BJ (cell line): ENCODE measurements at places on chromosomes 12 and 14. TPM values are rescaled to one million over a fixed set of nuclear protein-coding genes. Genes with fewer than 3 reads are reported as not detected.

DNA sequence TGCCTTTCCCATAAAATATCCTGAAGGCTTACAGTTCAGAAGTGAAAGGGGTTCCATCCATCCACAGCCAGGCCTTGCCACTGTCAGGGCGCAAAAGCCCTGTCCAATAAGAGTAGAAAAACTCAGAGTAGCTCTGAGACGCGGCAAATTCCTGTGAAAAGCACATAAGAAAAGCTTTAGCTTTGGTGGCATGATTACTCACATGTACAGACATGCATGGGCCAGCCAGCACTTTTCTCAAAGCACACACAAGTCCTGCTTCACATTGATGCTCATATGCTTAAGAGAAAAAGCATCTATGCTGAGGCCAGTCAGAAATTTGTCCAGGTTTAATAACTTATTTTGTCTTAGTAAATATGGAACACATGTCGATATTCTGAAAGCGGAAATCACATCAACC, 25.5 kb downstream of the CLEC1A start:
- no peak for DNase-seq

DNA sequence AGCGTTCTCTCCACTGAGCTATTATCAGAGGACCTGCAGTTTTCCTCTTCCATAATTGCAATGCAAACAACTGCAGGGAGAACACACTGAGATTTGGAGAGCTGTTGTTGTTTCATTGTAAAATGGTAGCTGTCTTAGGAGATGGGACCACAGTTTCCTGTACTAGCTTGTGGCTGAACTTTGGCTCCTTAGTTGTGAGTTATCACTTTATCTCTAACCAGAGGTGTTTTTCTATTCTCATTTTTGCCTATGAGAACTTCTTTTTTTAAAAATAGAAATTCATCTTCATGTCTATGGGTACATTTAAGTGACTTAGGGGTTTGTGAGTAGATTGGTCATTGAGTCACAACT, 216.5 kb downstream of the SLC38A4 start:
- no peak for DNase-seq

DNA sequence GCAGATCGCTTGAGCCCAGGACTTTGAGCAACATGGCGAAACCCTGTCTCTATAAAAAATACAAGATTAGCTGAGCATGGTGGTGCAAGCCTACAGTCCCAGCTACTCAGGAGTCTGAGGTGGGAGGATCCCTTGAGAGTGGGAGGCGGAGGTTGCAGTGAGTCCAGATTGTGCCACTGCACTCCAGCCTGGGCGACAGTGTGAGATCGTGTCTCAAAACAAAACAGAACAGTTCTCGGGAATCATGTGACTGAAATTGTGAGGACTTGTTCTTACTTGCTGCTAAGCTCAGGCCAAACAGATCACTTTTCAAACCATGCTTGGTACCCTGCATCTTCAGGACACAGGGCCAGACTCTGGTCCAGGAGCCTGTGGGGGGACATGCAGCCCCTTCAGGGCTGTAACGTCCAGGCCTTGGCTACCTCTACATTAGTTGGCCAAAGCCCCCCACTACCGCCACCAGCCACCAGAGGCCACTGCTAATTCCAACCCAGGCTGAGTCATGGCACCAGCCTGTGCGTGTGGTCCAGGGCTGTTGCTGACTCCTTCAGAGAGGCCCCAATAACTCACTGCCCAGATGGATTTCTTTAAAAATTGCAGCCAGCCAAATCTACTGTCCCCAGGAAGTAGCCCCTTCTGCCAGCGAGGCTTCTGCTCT, 33.4 kb upstream of the SYNDIG1L start:
- DNase-seq: peak; percentile 11

Gene DPF3
- 3.6 and 4.3 TPM in 2 replicates for polyA plus RNA-seq

Gene FOXA1
- 0.04 and 0.10 TPM in 2 replicates for polyA plus RNA-seq

DNA sequence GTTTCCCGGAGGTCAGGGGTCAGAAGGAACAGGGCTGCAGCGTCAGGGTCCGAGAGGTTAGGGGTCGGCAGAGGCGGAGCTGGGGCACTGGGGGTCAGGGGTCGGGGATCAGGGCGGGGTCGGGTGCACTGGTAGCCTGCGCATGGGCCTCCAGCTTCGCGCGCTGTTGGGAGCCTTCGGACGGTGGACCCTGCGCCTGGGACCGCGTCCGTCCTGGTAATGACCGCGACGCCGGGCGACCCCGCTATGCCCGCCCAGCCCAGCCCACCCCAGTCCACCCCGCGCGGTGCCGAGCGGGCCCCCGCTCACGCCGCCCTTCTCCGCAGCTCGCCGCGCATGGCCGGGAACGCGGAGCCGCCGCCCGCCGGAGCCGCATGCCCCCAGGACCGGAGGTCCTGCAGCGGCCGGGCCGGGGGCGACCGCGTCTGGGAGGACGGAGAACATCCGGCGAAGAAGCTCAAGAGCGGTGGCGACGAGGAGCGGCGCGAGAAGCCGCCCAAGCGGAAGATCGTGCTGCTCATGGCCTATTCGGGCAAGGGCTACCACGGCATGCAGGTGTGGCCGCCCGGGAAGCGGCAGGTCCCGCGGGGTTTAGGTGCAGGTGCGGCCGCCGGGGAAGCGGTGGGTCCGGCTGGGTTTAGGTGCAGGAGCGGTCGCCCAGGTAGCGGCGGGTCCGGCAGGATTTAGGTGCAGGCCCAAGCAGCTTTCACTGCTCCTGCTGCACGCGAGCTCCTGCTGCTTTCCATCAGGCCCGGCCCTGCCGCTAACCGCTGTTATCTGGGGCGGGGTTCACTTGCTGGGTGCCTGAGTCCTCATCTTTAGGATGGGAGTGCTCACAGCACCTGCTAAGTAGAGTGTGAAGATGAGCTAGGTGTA, 743 bp downstream of the PUS1 start:
- DNase-seq: no peak

- DNase-seq: no peak
These were observed 192.2 kb downstream of the SYT1 start for GRCh38 chr12:79056775-79057174.

Gene CACNA1C
- 10.2 and 14.7 TPM in 2 replicates for polyA plus RNA-seq

- no peak for DNase-seq
These were observed 301.9 kb downstream of the CCER1 start for GRCh38 chr12:90653040-90653439.

- no peak for DNase-seq
These were observed 1095.1 kb downstream of the GALC start for GRCh38 chr14:86897704-86898513.

DNA sequence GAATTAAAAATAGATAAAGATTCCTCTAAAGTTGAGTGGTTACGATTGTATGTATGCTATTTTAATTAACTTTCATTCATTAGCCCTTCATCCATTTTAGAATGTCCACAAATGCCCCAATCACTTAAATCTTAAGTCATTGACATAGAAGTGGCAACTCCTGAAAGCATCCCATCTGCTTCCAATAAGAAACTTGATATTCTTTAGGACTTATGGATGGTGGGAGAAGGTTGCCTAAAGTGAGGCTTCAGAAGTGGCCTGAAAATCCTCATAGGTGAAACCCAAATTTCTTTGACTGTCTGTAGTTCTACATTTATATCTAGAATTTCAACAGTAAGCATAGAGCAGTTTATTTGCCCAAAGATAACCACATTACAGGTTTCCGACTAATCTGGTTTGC, 161.7 kb upstream of the HMGA2 start:
- no peak for DNase-seq

Gene PZP
- polyA plus RNA-seq: not detected in 2 replicates

DNA sequence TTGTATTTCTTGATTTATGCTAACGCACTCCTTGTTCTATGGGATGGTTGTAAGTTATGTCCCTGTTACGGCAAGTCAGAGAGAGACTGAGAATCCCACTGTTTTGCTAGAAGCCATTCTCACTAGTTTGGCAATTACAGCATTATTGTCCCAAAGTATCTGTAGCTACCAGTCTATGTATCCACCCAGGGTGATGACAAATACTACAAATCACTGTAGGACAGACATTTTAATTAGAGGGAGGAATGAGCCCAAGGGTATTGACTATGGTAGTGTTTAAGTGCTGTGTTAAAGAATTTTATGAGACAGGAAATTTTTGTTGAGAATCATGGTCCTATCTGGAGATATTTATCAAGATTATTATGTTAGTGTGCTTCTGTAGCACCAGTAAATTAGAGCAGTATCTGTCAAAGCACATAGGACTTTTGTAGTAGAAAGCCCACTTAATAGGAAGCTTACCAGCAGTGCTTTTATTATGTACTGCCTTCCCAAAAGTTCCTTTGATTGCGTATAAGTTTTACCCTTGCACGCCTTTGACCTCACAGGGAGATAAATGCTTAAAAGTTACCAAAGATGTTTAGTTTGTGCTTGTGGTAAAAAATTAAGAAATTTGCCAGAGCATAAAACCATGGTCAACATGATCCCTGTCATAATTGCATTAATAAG, 10.7 kb downstream of the PRKCH start:
- no peak for DNase-seq

DNA sequence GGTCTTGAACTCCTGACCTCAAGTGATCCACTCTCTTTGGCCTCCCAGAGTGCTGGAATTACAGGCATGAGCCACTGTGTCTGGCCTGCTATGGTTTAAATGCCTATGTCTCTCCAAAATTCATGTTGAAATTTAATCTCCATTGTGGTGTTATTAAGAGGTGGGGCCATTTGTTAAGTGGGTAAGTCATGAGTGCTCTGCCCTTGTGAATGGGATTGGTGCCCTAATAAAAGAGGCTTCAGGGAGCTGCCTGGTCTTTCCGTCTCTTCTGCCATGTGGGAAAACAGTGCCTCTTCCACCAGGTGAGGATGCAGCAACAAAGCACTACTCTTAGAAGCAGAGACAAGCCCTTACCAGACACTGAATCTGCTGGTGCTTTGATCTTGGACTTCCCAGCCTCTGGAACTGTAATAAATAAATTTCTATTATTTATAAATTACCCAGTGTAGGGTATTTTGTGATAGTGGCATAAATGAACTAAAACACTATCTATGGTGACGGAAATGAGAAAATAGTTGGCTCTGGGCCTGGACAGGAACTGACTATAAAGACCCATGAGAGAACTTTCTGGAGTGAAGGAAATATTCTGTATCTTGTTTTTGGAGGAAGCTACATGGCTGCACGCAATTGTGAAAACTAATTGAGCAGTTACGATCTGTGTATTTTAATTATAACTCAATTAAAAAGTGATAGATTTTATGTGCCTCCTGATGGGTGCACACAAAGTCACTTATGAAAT, 12.1 kb upstream of the ATP23 start:
- DNase-seq: no peak

Gene NELL2
- polyA plus RNA-seq: 0.16 and 0.23 TPM in 2 replicates

GRCh38 chr12:100110276-100110675, 32.4 kb downstream of the BLTP3B start:
- no peak for DNase-seq

GRCh38 chr14:79544698-79545070, 666.6 kb downstream of the DIO2 start:
- DNase-seq: peak; percentile 66

Gene AMHR2
- polyA plus RNA-seq: not detected in 2 replicates

DNA sequence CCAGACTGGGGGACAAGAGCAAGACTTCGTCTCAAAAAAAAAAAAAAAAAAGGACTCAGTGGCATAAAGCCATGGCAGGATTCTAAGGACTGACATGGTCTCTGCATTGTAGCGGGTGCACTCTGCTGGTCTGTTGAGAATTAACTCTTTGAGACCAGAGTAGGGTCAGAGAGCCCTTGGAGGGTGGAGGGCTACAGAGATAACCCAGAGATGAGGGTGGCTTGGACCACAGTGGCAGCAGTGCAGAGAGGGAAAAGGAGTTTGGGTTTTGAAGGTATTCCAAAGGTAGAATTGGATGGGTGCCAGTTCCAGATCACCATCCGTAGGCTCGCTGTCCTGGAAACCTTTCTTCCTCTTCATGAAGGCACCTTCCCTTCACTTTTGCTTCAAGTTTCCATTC, 14.3 kb upstream of the DYNC1H1 start:
- no peak for DNase-seq
